Activated effector memory CD4-positive, alpha-beta T cell treated with anti-CD3 and anti-CD28 coated beads, Interleukin-2, amount 50 U/mL, for 16 hours (primary cell): ENCODE measurements at places on chromosomes 12 and 14.
A peak's percentile ranks its signal among the peaks of the same experiment; 100 is the strongest.

DNA sequence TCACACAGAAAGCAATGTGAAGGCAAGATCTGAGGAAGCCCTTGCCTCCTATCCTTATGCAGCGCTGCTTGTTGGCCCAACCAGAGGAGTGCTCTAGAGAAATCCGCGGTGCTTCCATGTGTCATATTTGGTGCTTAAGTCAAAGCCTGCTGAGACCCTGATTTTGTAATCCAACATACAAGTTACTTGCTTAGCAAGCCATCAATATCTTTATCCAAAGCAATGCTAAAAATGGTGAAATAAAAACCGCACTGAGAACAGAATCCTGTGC, 250.0 kb downstream of the MED13L start:
- DNase-seq = no peak

- no peak for DNase-seq
Observed at GRCh38 chr14:34693228-34693939, 21.0 kb downstream of the CFL2 start.

DNA sequence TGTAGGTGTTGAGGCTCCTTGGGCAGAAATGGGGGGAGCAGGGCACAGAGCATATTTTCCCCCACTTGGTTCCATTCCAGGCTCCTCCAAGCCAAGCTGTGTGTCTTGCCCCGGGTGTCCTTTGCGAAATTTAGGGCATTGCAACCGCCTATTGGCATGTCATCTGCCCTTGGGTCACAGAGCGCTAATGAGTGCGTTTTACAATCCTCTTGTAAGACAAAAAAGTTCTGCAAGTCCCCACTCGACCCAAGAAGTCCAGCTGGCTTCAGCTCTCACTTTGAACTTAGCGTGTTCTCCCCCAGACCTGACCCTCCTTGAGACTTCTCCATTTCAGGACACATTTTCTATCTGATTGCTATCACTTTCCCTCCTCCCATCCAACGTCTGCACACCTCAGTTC, 6.1 kb upstream of the LRTM2 start:
- no peak for DNase-seq

DNA sequence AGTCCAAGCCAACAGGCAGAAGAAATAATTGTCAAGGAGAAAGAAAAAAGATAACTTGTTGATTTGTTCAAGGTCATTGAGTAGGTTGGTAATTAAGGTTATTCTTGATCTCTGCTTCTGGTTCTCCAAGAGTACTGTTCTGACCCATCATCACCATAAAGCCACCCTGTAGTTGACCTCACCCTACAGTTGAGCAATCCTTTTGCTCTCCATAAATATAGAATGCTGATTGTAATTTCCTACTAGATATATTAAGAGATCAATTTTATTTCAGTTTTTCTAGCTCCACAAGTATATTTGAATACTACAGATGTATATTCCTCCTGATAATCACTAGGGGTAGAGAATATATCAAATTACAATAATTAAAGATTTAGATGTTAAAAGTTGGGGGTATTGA, 350.5 kb upstream of the PDE3A start:
- no peak for DNase-seq

GRCh38 chr12:47020211-47020821, 59.1 kb upstream of the PCED1B start:
- no peak for DNase-seq

DNA sequence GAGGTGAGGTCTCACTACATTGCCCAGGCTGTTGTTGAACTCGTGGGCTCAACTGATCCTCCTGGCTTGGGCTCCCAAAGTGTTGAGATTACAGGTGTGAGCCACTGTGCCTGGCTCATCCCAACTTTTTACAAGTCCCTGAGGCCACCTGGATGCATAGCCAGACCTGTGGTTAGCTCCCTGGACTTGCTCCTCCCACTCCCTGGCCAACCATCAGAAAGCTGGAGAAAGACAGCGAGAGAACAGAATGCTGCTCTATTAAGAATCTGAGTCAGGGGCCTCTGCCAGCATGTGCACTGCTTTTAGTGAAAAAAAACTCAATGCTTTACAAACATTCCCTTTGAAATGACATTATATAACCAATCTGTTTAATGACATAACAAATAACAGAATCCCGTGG, 78.2 kb downstream of the RBM19 start:
- no peak for DNase-seq

GRCh38 chr12:91009319-91009950, 4.7 kb upstream of the EPYC start:
- DNase-seq = no peak

GRCh38 chr12:100565987-100566545, 7.4 kb upstream of the GAS2L3 start:
- DNase-seq = no peak

GRCh38 chr12:50132505-50133135, 20.6 kb downstream of the COX14 start:
- DNase-seq = no peak

DNA sequence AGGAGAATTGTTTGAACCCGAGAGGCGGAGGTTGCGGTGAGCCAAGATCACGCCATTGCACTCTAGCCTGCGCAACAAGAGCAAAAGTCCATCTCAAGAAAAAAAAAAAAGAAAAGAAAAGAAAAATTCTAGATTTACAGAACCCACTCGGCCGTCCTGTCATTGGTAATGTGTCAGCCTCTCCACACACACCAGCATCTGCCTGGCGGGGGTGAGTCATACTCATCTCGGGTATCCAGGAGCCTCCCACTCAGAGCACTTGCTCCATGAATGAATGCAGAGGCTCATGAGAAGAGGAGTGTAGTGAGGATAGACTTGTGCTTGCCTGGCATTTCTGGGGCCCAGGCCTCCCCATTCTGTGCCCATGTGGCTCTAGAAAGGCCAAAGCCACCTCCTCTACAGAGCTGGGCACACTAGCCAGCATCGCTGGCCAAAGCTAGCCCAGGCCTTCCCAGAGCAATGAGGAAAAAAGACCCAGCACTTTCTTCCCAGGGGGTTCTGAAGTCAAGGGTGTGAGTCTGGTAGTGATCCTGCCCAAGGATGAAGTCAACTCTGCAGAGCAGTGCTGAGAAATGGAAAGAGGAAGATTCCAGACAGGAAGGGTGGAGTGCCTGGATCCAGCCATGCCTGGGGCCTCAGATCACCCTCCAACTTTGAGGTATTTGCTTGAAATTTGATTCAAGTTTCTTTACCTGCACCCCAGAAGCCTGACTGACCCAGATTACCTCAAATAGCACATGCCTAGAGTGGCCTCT, 31.2 kb upstream of the KLC1 start:
- DNase-seq = no peak

- peak; percentile 76 for DNase-seq
Observed at GRCh38 chr12:106288494-106289195, 13.9 kb upstream of the TCP11L2 start.

DNA sequence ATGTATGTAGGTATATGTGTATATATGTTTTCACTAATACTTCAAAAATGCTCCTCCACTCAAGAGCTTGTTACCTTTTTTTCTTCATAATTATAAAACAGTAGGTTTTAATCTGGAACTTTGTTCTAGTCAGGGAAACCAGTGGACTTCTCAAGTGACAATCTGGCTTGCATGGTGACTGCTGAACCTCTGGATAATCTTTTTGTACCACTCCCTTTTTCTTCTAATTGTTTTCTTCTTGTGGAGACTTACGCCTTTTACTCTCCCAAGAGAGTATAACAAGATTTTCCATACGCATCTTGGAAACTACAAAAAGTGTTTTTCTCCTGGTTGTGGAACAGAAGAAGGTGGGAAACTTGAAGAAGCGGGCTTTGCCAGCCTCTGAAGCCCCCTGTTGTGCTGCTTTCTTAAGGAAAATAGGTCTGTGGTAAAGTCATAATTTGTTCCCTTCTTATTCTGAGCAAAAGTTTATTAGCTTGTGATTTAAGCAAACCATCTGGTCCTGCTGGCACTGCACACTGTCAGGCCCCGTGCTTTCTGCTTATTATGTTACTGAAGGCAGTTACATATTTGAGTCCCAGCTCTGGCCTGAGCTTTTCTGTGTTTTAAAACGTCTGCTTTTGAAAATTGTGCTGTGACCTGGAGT, 291.8 kb downstream of the ERC1 start:
- DNase-seq = no peak

DNA sequence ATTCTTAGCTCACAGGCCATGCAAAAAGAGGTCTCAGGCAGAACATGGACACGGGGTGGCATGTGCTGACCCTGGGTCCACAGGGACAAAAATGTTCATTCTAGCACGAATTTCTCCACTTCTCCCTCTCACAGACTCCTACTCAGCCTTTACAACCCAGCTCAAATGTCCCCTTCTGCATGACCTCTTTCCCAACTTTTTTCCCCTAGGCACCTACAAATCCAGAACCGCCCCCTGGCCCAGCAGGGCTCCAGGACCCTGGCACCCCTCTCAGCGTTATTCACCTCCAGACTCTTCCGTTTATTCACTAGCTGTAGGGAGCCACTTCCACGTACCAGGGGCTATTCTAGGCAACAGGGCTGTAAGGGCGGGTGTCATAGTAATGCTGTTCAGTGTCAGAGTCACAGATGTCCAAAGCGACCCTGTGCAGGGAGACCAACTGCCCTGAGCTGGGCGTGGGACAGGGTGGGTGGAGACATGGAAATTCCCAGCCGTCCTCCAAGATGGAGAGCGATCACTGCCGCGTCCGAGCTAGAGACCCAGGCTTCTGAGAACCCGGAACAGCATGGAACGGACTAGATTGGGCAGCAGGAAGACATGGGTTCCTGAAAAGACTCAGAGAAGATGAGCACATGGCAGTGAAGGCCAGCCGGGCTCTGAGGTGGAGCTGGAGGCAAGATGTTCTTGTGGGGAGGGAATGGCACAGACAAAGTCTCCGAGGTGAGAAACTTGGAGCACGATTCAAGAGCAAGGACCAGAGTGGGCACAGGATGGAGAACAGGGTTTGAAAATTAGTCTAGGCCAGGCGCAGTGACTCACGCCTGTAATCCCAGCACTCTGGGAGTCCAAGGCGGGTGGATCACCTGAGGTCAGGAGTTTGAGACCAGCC, 274.9 kb upstream of the RTL1 start:
- DNase-seq = no peak

- DNase-seq = no peak
Observed at GRCh38 chr12:110763583-110763982, 20.9 kb upstream of the PPP1CC start.

- DNase-seq = no peak
Observed at GRCh38 chr14:32121536-32121935, 44.4 kb downstream of the ARHGAP5 start.

DNA sequence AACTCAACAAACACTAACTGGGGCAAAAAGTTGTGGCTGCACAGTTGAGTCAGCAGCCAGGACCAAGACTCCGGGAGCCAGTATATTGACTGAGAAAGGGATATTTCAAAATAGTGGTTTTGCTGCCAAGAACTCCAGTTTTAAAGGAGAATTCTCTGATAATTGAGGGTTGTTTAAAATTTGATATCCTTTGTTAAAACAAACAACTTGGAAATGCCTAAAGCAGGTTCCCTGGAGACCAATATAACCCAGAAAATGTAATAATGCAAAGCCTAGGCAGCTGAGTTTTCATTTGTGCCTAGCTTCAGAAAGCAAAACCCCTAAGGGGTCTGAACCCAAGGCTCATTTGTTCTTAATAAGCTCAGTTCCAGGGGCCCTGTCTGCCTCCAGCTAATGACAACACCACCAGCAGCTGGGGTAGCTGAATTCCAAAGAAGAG, 311.7 kb upstream of the CCDC196 start:
- no peak for DNase-seq

- no peak for DNase-seq
Observed at GRCh38 chr12:6092784-6093722, 31.4 kb downstream of the VWF start.

GRCh38 chr14:68394118-68394763, 398.6 kb downstream of the ZFP36L1 start:
- no peak for DNase-seq

- DNase-seq = no peak
Observed at GRCh38 chr12:16269946-16270345, 7.5 kb downstream of the SLC15A5 start.

- DNase-seq = no peak
Observed at GRCh38 chr12:32788405-32788804, 32.7 kb upstream of the YARS2 start.

GRCh38 chr12:130791629-130792028, 47.4 kb downstream of the STX2 start:
- no peak for DNase-seq

GRCh38 chr12:4432878-4433744, 12.5 kb downstream of the FGF6 start:
- no peak for DNase-seq

DNA sequence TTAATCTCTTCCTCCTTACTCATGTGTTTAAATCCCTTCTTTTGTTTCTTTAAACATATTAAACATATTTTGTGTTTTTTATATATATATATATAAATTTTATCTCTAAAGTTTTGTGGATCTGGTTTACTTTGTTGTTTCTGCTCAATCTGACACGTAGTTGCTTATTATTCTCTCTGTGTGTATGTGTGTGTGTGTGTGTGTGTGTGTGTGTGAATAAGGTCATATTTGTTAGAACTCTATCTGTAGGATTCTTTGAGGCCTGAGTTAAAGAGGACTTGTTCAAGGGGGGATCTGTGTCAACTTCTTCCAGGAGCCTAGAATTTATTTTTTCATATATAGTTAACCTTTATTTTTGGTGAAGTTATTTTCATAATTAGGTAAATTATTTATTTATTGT, 2.7 kb downstream of the GPR65 start:
- no peak for DNase-seq

DNA sequence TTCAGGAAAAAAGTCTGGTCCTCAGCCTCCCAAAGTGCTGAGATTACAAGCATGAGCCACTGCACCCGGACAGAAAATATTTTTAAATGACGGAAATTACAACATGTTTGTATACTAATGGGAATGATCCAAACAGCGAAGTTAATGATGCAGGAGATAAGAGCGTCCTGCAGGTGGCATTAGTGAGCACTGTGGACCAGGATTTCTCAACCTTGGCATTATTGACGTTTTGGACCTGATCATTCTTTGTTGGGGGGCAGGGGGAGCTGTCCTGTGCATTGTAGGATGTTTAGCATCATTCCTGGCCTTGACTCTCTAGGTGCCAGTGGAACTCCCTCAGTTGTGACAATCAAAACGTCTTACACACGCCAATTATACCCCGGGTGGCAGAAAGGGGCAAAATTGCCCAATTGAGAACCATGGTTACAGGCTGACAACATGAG, 34.1 kb downstream of the SCFD1 start:
- peak; percentile 65 for DNase-seq

GRCh38 chr14:105847400-105847799, 321.0 kb downstream of the TMEM121 start:
- no peak for DNase-seq

GRCh38 chr12:104064842-104065427, 604 bp downstream of the HCFC2 start:
- DNase-seq = no peak

- no peak for DNase-seq
Observed at GRCh38 chr14:61188978-61189808, 91.9 kb downstream of the TMEM30B start.

- DNase-seq = no peak
Observed at GRCh38 chr12:24678436-24678835, 270.5 kb downstream of the BCAT1 start.
